ENCODE measurements at places on chromosomes 6 and 20.

DNA sequence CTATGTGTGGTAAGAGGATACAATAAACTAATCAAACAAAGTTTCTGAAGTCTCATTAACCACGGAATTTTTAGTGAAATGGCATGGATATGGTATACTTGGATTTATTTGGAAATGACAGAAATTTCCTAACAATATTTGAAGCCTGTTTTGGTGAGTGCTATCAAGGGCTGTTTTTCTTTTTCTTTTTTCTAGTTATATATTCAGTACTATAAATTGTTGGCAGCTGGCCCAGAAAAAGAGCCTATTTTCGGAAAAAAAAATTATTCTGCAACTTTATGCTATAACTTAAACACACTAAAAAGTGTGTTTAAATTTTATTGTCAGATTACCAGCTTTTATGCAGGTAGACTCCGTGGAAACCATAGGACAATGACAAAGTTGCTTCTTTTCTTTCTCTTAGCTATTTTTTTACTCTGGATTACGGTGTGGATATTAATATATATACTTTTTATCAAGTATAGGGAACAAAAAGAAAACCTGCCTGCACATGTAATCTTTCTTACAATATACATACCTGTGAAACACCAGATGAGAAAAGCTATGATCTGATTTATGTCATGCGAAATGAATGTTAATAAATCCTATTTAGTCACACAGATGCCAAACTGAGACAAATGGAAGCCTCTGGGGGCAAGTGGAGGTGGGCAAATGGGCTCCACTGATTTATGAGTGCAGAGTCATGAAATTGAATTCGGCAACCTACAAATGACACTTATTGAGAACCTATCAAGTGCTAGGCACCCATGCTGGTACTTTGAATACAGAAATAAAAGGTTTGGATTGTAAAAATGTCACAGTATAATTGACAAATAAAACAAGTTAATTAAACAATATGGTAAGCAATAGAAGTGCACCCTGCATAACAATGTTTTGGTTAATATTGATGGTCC is 919.5 kb upstream of the FLRT3 start:
- DNase-seq: no peak

DNA sequence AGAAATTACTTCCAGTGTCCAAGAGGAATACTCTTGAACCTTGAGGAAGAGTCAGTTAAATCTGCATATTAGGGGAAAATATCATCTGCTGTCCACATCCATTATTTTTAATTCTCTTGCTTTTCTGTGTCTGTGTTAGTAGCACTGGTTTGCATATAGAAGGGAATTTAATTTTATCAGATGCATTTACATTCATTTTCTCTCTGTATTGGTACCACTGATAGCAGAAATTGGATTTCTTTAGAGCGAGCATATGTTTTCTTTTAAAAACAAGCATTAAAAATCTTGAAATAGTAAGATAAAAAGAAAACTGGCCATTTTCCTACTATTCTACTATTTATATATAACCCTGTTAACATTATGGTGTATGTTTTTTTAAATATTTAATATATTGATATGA is 83.8 kb downstream of the KIZ start:
- no peak for DNase-seq

DNA sequence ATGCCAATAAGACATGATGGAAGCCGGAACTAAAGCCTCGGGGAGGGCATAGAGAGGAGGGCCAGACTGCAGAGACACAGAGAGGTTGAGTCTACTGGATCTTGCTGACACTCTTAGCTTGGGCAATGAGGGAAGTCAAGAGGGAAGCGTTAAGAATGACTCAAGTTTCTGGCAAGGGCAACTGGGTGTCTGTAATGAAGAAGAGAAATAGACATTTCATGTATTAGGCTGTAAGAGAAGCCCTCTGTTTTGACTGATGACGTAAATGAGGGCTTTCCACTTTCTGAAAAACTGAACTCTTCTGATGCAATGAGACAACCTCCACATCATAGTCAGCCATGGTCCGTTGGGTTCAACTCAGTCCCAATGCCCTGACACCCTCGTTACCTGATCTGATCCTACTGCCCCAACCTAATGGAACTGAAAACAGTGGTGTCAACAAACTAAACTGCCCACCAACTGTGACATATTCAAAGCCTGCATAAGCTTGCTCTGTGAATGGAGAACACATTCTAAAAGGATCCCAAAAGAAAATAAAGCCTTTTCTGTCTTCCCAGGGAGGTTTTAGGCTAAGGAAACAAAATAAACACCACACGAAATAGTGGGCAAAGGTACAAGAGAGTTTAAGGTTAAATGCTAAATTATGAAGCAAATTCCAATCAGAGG is 45.8 kb upstream of the PNRC1 start:
- DNase-seq: no peak

- DNase-seq: no peak
These were observed 647.7 kb upstream of the NRSN1 start for GRCh38 chr6:23478312-23478711.

DNA sequence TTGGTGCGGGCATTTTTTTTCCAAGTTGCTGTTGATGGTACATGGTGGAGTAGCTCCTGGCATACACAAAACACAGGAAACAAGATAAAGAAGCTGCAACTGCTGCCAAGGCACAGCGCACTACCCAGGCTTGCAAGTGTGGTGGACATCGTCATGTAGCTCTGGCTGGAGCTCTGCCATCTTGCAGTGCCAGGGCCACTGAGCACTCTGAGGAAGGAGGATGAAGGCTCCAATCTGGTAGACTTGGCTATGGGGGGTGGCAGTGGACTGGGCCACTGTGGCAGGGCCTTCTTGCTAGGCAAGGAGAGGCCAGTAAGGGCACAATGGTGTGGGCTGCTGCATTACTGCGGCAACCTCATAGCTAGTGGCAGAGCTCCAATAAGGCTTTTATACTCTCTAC is 263.5 kb downstream of the CENPW start:
- DNase-seq: no peak

DNA sequence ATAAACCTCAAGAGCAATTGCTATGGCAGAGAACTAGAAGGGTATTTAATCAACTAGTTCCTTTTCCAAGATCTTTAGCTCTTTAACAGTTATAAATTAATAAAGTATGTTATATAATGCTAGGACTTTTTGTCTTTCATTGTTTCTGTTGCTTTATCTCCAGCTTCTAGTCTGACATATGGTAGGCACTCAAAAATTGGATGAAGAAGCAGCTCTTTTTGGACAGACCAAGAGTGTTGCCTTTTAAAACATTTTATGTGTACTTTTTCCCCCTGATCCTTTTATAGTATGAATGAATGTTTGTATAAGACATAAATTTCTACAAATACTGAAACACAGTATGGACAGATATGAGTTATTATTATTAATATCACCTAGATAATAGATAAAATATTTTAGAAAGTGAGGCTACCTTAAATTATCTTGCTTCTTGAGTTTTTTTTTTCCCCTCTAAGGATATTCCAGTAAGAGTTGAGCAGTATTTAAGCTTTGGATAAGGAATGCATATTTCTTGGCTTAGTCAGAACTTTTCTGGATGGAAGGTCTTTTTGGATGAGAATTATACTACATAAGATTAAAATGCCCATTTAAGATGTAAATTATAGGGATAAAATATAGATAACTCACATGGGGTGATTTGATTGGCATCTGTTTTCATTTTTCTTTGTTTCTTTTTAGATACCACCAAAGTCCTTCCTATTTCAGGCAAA is 16.6 kb downstream of the LAMA2 start:
- no peak for DNase-seq

GRCh38 chr20:8648466-8648865 is 420.4 kb upstream of the PLCB4 start:
- DNase-seq: no peak

GRCh38 chr6:40937491-40937890 is 101.5 kb downstream of the UNC5CL start:
- no peak for DNase-seq

DNA sequence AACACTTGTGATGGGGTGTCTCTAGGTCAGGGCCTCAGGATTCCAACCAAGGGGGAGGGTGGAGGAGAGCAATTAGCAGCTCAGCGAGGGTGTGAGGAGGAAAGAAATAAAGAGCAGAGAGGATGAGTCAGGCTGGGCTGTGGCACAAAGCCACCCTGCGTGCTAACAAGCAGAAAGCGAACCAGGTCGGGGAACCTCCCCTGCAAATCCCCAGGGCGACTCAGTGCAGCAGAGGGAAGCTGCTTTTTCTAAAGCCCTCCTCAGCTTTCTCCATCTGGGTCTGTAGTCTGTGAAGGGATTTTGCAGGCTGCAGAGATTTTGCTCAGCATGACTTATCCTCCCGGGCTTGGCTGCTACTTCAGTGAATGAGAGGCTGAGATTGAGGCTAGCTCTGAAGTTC is 6.6 kb upstream of the SPO11 start:
- DNase-seq: peak; percentile 12

GRCh38 chr6:56334937-56335336 is 87.6 kb upstream of the COL21A1 start:
- DNase-seq: no peak

GRCh38 chr20:62983210-62983609 is 23.6 kb downstream of the BHLHE23 start:
- DNase-seq: no peak

- DNase-seq: no peak
These were observed 243.9 kb downstream of the TAF4 start for GRCh38 chr20:61821735-61822134.

GRCh38 chr6:128062882-128063603 is 162.2 kb upstream of the THEMIS start:
- no peak for DNase-seq

DNA sequence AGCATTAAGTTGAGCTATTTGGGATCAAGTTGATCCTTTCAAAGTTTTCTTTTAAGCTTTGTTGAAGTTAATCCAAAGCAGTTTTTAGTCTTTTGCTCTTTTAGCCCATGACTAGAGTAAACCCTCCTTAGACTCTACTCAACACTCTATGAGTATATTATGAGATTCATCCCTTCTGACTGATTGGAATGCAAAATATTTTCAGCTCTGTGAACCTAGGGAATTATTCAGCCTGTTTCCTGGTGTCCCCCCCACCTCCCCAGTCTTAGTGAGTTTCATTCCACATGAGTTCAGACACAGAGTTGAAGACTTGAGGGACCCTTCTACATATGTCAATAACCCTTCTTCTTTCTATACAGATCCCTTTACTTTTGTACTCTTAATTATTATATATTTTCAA is 413.7 kb downstream of the RFPL4B start:
- DNase-seq: no peak

DNA sequence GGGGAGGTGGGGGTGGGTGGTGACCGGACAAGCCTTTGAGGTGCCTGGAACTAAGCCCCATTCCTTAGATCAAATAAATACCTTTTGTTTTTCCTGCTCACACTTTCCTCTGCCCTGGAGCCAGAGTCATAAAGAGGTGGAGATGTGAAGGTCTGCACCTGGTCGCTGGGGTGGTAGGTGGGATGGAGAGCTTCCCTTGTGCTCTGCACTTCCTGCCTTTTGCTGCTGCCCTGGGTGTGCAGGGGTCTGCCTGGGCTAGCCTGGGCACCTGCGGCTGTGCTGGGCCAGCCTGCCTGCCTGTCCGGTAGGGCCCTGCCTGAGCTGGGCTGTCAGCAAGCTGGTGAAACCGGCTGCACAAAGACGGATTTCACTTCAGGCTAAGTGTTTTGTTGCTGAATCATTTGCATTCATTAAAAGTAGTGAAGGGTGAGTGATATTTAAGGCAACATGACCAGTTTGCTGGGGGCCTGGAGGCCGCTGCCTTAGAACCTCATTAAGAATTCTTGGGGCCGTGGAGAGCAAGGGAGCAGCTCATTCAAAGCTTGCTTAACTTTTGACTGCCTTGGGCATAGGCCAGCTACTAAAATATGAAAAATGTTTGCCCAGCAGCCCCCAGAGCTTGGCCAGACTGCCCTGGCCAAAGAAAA is 20.5 kb downstream of the PTK7 start:
- DNase-seq: no peak

GRCh38 chr6:140001005-140001404 is 626.6 kb upstream of the CITED2 start:
- DNase-seq: peak; percentile 43

- no peak for DNase-seq
These were observed 3.9 kb downstream of the PLCG1 start for GRCh38 chr20:41141153-41141815.

DNA sequence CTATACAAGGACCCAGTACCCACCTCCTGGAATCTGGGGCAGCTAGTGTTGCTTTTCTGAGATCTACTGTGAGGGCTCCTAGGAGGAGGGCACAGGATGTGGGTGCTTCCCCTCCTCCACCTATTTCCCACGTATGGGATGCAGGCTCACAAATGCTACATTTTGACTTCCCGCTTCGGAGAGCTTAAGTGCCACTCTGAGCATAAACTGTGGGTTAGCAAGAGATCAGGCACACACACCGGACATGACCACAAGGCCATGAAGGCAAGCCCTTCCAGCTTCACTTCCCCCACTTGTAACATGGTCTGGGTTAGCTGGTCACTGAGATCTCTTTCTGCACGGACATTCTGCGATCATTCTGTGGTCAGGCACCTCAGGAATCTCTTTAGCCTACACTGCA is 15.7 kb upstream of the TGM3 start:
- no peak for DNase-seq

- DNase-seq: no peak
These were observed 2.5 kb downstream of the RNF182 start for GRCh38 chr6:13927203-13927602.

- DNase-seq: peak; percentile 52
These were observed 695.9 kb upstream of the FLRT3 start for GRCh38 chr20:15033269-15033668.

DNA sequence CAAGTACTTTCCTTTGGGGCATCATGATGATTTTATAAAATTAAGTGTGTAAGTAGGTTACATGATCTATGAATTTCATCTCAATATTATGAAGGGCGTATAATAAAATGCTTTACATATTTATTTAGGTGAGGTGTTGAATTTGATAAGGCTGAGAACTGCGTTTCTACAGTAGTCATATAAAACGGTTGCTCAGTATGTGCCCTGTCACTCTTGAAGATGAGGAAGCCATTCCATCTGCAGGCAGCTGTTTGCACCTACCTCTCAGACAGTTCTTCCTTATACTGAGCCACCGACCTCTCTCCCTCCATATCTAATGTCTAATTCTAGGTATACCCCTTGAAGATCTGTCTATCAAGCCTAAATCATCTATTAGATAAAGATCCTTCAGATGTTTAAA is 16.1 kb downstream of the NCOA7 start:
- no peak for DNase-seq

GRCh38 chr6:154886471-154886870 is 108.6 kb upstream of the TIAM2 start:
- no peak for DNase-seq

All from G401 (cell line).